ENCODE measurements at places on chromosomes 16 and 17.

- DNase-seq = no peak
Observed at GRCh38 chr17:61247439-61247838, 152.2 kb upstream of the TBX2 start.

GRCh38 chr16:14196011-14196410 lies 124.9 kb downstream of the MRTFB start:
- DNase-seq = no peak

DNA sequence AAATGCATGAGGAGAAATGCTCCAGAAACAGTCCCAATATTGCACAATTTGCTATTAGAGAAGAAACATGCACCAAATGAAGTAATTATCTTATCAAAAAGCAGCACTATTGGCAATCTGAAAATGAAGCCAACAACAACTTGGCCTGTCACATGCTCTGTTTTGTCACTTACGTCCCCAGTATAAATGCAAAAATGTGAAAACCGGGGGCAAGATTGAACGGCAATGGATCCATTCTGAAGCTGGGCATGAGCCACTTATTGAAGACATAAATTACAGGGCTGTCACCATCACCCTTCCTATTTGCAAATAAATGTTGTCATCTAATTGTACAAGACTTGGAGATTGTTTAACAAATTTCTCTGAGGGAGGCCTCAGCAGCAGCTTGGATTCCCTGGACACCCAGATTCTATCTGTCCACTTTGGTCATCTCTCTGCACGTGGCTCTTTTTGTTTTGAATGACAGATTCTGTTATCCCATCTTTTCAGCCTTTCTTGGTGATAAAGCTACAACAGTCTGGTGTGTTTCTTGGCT lies 180.2 kb upstream of the CDH5 start:
- no peak for DNase-seq

DNA sequence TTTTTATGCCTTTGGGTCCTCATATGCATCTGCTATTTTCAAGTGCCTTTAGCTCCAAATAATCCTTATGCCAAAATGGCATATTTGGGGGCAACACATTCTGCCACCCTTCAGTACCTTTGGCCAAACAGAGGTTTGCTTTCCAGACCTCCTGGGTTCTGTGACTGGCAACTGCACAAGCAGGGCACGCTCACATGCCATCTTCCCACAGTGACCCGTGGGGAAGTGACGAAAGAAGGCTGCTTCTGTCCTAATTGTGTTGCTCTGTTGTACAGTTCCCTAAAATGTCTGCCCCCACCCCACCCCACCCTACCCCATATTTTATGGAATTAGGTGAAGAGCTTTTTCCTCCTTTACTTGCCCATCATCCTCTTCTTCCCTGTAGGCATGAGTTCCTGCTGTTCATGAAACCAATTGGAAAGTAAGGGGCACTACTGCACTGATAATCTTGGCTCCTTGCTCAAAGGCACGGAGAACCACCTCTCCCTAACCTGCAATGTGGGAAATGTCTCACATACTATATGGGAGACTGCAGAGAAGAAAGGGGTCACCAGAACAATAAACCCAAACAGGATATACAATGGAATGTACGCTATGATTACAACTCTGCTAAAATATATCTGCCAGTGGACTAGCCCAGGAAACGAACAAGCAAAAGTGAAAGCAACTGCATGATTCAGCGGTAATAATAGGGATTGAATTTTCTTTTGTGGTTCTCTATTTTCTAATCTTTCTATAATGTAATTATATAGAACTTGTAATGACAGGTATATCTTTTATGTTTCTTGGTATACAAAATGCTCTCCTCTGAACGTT lies 3.3 kb upstream of the SLFN12L start:
- peak; percentile 62 for DNase-seq

Data from stimulated activated CD4-positive, alpha-beta T cell treated with anti-CD3 and anti-CD28 coated beads, Interleukin-15, amount 100 ng/mL, for 24 hours (primary cell).